ENCODE measurements at places on chromosomes 12 and 14.

DNA sequence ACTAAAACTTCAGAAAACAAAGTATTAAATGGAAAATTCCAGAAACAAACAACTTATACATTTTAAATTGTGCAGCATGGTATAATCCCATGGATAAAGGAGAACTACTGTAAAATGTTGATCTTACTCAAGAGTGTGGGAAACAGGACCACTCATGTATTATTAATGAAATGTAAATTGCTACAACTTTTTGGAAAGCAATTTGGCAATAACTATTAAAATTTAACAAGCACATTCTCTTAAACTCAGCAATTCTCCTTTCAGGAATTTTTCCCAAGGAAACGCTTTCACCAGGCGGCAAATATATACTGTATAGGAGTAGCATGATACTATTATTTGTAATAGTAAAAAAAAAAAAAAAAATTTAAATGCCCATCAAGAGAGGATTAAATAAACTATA, 284.5 kb upstream of the AMIGO2 start:
- no peak for DNase-seq

GRCh38 chr12:24705741-24706358, 243.1 kb downstream of the BCAT1 start:
- no peak for DNase-seq

- DNase-seq: no peak
Measured at GRCh38 chr14:74683406-74683805, 29.5 kb downstream of the AREL1 start.

DNA sequence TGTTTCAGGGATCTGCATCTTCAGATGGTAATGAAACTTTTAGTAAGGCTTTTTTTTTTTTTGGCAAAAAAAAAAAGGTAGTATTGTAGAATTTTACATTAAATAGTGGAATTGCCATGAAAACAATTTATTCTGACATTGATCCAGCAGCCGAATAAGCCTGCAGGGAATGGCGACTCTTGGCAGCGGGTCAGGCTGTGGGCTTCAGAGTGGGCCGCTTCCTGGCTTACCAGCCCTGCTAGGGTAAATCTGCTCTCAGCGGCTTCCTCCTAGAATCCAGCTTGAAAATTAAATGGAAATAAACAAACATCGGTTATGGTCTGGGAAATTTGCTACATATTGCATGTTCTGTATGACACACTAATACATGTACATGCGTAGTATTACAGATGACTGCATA, 34.8 kb downstream of the SFSWAP start:
- DNase-seq: no peak

- DNase-seq: no peak
Measured at GRCh38 chr12:105261010-105261409, 25.0 kb upstream of the APPL2 start.

- DNase-seq: no peak
Measured at GRCh38 chr12:51695241-51696010, 104.4 kb downstream of the SCN8A start.
